Ammon's horn (tissue), 1 donor: ENCODE measurements at places on chromosomes 7 and 10.

DNA sequence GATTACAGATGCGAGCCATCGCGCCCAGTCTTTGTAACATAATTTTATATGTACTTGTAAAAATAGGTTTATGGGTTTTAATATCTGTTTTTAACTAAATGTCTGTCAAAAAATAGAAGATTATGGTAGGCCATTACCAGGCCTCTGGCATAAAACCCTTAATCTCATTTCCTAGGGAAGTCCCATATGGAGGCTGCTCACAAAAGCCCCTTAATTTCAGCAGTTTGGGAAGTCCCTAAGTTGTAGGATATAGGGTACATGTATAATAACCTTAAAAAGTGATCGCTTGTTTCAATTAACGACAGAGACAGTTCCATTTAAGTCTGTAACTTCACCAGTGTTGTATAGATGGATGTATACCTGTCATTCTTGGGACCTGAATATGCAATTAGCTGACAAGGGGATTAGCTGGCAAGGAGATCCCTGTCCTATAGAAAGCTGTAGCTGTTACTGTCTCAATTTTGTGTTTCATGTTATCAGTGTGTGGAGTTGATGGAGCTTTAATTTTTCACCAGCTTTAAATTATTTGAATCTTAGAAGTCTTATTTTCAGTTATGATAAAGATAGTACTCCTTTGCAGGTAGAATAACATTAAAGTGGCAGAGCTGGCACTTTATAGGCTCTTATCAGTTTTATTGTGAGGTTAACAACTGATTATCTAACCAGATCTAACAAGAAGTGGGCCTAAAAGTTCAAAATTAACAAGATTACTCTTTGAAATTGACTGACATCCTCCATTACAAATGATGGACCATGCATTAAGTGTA, 10.5 kb downstream of the TRIM24 start:
- DNase-seq, result no peak

GRCh38 chr10:110067960-110068770, 60.4 kb downstream of the ADD3 start:
- no peak for DNase-seq

- no peak for DNase-seq
Observed at GRCh38 chr10:73979141-73979808, 18.6 kb upstream of the VCL start.

DNA sequence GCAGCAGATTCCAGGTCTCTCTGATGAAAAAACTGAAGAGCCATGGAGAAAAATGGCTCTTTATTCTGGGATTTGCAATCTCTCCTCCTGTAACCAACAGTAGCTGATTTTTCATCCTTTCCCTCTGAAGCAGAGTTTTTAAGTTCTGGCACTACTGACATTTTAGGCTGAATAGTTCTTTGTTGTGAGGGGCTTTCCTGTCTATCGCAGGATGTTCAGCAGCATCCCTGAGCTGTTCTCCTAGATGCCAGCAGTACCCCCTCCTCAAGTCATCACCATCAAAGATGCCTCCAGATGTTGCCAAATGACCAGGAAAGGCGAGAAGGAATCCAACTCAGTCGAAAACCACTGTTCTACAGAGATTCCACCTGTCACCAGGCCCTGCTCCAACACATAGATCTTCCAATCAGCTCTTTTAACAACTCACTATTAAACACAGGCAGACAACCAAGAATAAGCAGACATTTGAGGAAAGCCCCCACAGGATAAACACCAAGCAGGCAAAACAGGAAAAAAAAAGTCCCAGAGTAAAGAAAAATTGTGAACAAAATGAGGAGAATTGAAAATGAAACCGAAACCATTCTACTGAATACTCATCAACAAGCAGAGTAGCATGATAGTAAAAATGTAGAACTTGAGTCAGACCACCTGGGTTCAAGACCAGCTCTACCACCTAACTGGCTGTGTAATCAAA, 124.8 kb downstream of the MPP7 start:
- DNase-seq, result no peak

GRCh38 chr7:159035571-159036073, 109.0 kb downstream of the VIPR2 start:
- no peak for DNase-seq

- no peak for DNase-seq
Observed at GRCh38 chr10:124394583-124394982, 24.1 kb downstream of the OAT start.

DNA sequence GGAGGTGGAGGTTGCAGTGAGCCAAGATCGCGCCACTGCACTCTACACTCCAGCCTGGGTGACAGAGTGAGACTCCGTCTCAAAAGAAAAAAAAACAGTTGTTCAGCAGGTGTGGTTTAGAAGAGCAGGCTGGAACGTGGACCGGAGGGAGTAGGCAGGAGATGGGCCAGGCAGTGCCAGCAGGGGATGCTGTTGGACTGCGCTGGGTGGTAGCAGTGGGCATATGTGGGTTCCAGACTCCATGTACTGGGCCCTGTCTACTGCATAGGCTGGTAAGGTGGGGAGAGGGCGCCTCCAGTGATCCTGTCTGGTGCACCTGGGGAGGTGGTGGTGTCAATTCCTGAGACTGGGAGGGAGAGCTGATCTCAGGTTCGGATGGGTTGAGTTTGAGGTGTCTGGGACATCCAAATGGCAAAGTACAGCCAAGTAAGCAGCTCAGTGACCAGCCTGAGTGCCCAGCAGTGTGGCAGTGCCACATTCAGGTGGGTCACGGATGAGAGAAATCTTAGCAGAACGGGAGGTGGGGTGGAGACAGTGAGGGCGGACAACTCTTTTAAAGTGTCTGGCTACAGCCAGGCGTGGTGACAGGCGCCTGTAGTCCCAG, 25.9 kb downstream of the SFXN4 start:
- peak; percentile 50 for DNase-seq
